ENCODE measurements at places on chromosomes 7 and 10.

DNA sequence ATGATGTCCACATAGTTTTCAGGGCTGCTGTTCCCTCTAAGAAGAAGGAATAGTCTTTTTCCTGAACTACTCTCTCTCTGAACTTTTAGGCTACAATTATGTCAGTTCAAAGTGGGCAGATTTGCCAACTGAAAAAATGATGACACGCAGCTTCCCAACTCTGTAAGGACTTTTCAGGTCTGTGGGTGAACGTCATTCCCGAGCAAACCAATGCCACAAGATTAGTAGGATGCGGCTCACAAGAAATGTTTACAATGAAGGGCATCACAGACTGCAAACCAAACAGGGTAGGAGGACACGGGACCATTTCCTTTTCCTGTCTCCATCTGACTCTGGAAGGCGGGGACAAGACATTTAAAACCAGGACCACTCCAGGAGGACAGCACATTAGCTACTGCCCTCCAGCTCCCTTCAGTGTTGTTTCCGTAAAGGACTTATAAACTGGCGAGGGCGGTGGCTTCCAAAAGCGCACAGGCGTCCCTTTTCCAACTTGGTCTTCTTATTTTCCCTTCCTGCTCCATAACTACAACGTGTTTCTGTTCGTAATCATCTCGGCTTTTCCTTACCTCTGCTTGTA is 539 bp upstream of the MKLN1 start:
- no peak for DNase-seq

DNA sequence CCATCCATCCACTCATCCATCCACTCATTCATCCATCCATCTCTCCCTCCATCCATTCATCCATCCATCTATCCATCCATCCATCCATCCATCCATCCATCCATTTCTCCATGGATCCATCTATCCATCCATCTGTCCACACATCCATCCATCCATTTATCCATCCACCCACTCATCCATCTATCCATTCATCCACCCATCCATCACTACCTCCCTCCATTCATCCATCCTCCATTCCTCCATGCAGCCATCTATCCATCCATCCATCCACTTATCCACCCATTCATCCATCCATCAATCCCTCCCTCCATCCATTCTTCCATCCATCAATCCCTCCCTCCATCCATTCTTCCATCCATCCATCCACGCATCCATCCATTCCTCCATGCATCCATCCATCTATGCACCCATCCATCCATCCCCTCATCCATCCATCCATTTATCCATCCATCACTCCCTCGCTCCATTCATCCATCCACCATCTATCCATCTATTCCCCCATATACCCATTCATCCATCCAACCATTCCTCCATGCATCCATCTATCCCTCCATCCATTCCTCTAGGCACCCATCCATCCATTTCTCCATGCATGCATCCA is 21.1 kb downstream of the ELN start:
- no peak for DNase-seq

DNA sequence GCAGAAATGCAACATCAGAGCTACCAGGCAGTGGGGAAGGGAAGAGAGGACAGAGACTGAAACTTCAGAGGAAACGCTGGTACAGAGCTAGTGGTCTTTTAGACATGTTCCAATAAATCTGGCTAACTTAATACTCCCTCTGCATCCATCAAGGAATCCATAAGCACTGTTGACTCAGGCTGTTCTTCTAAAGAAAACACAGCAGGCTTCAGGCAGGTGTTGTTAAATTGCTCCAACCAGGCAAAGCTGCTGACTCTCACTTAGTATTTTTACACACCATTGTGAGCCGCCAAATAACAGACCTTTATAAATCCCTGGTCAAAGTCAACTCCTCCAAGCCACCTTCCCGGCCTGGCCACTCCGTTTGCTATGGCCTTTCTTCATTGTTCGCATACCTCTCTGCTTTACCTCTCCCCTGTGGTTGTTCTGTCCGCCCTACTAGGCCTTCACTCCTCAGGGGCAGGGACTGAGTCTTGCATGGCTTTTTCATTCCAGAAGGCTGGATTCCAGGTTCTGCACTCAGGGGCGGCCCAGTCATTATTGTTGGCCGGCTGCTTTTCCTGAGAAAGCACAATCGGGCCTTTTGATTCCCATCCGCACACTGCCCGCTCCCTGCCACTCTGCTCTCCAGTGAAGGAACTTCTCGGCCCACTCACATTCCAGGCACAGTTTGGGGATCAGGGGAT is 18.4 kb downstream of the CREB3L2 start:
- DNase-seq: no peak

GRCh38 chr10:133125901-133126300 is 34.1 kb upstream of the KNDC1 start:
- no peak for DNase-seq

DNA sequence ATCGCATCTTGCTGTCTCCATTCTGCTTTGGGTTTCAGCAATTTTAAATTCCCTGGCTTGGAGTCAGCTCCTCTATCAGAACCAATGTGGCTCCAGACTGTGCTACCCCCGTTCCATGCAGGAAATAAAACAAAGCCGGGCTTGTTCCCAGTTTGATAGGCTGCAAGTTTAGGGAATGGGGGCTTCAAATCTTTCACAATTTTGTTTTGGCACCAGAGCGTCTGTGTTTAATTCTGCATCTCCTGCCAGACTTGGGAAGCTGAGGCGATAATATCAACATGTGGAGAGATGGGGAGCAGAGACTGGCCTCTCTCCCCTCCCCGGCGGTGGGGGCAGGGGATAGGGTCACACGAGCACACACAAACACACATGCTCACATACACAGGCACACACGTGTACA is 305.9 kb downstream of the FGFR2 start:
- DNase-seq: no peak

DNA sequence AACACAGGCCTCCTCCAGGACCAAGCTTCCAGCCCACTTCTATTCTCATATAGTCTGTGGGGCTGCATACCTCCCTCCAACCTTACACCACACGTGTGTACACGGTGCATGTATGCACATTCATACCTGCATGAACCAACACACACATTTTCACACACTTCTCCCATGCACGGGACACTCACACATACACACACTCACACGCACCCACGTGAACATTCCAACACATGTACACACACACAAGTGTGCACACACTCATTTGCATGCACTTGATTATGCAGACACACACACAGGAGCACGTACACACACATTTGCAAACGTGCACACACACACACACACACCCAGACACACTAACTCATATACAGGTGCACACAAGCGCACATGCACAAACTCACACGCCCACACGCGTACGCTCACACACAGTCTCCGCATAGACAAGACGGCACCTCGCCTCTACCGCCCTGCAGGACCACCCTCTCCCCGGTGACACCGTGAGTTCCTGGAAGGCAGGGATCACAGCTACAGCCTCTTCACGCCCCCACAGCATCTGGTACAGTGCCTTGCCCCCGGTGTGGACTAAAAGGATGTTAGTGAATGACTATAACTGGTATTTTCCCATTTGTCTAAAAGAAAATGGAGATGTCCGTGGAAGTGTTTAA is 263.8 kb downstream of the PTPRN2 start:
- DNase-seq: no peak

- no peak for DNase-seq
These were observed 32.6 kb downstream of the GRID1 start for GRCh38 chr10:86333826-86334487.

- no peak for DNase-seq
These were observed 162.6 kb downstream of the KLF6 start for GRCh38 chr10:3622427-3622826.

DNA sequence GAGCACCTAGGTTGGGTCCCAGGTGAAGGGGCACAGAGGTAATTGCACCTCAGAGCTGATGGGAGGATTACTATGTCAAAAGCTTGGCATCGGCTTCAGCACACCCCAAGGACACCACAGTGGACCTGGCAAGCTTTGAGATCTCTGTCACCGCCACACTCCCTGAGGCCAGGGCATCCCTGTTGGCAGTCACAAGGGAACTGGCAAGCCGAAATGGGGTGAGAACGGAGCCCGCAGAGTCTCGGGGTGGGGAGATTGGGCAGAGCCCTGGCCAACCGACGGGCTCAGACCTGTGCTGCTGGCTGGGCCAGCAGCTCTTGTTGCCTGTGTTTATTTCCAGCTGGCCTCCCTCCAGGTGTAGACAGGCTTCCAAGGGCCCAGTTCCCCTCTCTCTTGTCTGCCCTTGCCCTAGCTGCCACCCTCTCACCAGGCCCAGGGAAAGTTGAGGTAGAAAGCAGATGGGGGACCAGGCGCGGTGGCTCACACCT is 2.5 kb downstream of the HSPB1 start:
- no peak for DNase-seq

DNA sequence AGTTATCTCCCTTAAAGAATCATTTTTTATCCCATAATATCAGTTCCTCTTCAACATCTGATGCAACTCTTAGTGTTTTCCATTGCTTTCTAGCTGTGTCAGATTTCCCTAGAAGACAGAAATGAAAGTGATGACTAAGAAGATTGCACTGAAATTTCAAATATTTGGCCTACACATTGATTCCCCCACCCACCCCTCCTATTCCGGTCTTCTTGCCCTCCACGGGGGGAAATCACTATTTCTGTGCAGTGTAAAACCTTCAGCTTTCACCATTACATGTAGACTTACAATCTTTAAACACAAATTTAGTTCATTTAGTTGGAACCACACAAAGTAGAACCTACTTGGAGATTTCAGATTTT is 63.7 kb upstream of the IL6 start:
- DNase-seq: no peak

DNA sequence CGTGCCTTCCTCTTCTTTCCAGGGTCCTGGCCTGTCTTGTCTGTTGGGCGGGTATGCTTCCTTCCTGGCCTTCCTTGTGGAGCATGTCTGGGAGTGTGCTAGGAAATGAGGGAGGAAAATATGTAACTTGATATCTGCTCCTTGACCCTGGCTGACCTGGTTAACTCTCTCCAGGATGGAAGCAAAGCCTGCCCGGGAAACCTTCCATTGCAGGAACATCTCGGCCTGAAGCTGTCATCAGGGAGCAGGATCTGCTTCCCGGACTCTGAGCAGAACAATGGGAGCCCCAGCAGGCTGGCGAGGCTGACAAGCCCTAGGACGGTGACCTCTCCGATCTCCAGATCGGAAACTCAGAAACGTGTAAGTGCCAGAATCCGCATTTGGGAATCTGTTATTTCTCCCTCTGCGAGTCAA is 340.3 kb downstream of the FRMD4A start:
- DNase-seq: no peak

- peak; percentile 61 for DNase-seq
These were observed 51.5 kb downstream of the CCDC71L start for GRCh38 chr7:106609416-106609815.

DNA sequence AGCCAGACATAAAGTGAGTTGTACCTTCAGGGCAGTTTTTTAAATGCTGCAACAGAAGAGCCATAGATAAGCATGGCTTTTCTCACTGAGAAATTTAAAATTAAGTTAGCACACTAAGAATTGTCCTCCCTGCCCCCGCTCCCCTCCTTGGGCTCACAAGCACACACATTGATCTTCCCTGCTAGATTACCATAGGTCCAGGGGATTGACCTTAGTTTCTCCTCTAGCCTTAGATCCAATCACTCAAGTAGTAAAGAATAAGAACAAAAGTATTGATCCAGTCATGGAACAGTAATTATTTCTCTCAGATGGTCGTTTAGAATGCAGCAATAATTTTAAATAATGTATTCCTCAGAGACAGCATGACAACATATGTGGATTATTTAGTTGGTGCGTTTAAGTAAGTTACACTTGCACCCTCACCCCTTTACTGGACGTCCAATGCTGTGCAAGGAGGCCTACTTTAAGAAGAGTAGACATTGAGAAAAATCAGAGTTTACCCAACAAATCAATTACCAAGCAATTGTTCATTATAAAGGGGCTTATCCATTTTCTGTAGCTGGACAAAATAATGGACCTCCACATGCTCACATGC is 683.5 kb upstream of the GALNT17 start:
- DNase-seq: no peak

GRCh38 chr7:41999736-42000283 is 237.2 kb downstream of the GLI3 start:
- DNase-seq: no peak

GRCh38 chr7:98078197-98078870 is 28.3 kb upstream of the LMTK2 start:
- no peak for DNase-seq

DNA sequence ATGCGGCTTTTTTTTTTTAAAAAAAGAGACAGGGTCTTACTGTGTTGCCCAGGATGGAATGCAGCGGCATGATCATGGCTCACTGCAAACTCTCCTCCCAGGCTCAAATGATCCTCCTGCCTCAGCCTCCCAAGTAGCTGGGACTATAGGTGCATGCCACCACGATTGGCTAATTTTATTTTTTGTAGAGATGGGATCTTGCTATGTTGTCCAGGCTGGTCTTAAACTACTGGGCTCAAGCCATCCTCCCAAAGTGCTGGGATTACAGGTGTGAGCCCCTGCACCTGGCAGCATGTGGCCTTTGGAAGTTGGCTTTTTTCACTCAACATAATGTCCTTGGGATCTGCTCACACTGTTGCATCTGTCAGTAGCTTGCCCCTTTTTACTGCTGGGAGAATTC is 65.1 kb downstream of the AMZ1 start:
- DNase-seq: no peak

- no peak for DNase-seq
These were observed 160.6 kb downstream of the LCOR start for GRCh38 chr10:96992721-96993120.

DNA sequence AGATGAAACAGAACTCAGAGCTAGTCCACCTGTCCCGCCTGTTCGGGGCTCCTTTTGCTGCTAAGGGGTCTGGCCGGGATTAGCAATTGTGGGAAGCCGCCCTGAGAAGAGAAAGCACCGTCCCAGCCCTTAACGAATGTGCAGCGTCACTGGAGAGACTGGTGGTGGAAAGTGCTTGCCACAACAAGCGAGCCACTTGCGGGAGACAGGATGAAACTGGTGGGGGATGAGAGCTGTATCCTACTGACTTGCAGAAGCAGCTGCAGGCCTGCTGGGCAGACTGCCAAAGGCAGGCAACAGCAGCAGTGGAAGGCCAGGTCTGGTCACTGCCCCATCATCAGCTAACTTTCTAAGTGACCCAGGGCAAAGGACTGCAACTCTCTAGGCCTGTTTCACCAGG is 95.4 kb downstream of the FAM53B start:
- no peak for DNase-seq

DNA sequence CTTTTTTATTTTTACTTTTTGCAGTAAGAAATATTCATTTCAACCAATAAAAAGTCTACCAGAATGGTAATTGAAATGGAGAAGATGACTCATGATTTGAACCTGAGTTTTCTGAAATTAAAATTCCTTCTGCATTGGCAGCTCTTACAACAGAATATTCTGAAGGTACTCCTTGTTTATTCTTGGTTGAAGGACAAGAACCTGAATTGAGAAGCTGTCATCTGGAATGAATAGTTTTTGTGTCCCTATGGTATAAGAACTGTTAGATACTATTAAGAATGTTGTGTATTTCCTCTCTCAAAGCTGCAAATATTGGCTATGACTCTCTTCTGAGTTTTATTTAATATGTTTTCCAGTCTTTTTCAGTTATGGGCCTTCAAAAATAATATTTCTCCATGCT is 56.1 kb downstream of the CDK1 start:
- DNase-seq: no peak

- DNase-seq: no peak
These were observed 1.5 kb downstream of the NRG3 start for GRCh38 chr10:81876253-81877077.

GRCh38 chr7:3955751-3956696 is 655.0 kb downstream of the SDK1 start:
- no peak for DNase-seq
